ENCODE measurements at places on chromosomes 5 and 9. TPM values are rescaled to one million over a fixed set of nuclear protein-coding genes. Genes with fewer than 3 reads are reported as not detected.

NR5A1 gene
- total RNA-seq: not detected

CLIC3 gene
- total RNA-seq: 3.5 TPM

IL13 gene
- total RNA-seq: not detected

ELL2 gene
- 121 TPM for total RNA-seq

KLHL3 gene
- total RNA-seq: 2.3 TPM

ENG gene
- total RNA-seq: 11.8 TPM

TMEM215 gene
- not detected for total RNA-seq

IFNA2 gene
- not detected for total RNA-seq

GABRA6 gene
- not detected for total RNA-seq

PCDHA13 gene
- total RNA-seq: under 0.01 TPM

FST gene
- 759 TPM for total RNA-seq

NOXA1 gene
- total RNA-seq: 0.77 TPM

PCDHGB1 gene
- total RNA-seq: 3.1 TPM

MAMDC2 gene
- total RNA-seq: 5.4 TPM

CRHBP gene
- 0.17 TPM for total RNA-seq

MEIKIN gene
- total RNA-seq: not detected

HBEGF gene
- 1.8 TPM for total RNA-seq

All from fibroblast of lung (primary cell).